Spleen (tissue), 13 donors: ENCODE measurements at places on chromosomes 7 and 10. TPM values are rescaled to one million over a fixed set of nuclear protein-coding genes. Genes with fewer than 3 reads are reported as not detected.

GRCh38 chr7:74499835-74500388, 46.2 kb downstream of the GTF2IRD1 start:
- no peaks in the 10 kb centered on the region for H3K36me3 ChIP-seq
- DNase-seq: no peak
- no peak overlapping the region for H3K27ac ChIP-seq
- no peaks in the 10 kb centered on the region for H3K4me1 ChIP-seq
- H3K4me3 ChIP-seq: no peak overlapping the region

DNA sequence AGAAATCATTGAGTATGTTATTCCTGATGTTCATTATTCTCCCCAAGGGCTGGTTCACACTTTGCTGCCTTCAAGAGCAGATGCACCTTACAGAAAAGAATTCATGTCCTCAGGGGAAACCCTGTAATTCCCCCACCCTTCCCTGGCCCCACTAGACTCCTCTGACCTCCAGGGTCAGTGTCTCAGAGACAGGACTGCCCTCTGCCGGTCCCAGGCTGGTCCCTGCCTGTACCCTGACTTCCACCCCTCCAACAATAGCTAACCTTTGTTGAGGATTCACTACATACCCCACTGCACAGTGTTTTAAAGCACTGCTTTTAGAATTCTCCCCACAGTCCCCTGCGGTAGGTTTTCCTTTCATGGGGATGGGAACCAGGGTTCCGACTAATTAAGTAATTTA, 4.4 kb upstream of the SEPHS1 start:
- H3K27me3 ChIP-seq: peaks cover 26% of the 10 kb centered on the region
- H3K4me1 ChIP-seq: peaks cover 28% of the 10 kb centered on the region
- no peak overlapping the region for H3K4me3 ChIP-seq
- no peak overlapping the region for H3K27ac ChIP-seq
- no peak for DNase-seq

GRCh38 chr7:112202816-112203215, 3.4 kb downstream of the DOCK4 start:
- peaks cover 43% of the 10 kb centered on the region for H3K4me1 ChIP-seq
- H3K4me3 ChIP-seq: no peak overlapping the region
- no peaks in the 10 kb centered on the region for H3K36me3 ChIP-seq
- H3K27me3 ChIP-seq: peaks cover 43% of the 10 kb centered on the region
- no peak overlapping the region for H3K27ac ChIP-seq
- no peak for DNase-seq

The CSGALNACT2 gene
- total RNA-seq: 77.1 TPM

The STK31 gene
- total RNA-seq: 0.85 TPM

DNA sequence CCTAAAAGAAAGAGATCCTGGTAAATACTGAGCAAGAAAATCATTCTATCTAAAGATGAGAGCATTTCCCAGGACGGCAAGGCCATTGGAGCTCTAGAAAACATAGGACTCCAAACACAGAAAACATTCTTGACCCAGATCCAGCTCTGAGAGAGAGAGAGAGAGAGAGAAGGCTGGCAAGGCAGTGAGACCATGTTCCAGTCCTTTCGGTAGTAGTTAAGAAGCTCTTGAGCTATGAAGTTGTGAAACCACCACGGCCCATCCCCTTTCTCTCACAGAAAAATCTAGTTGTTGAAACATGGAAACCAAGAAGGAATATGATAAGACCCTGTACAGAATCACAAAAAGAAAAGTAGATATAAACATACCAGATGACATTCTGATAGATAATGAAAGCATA, 212.4 kb upstream of the NPSR1 start:
- no peak for DNase-seq
- H3K4me3 ChIP-seq: no peak overlapping the region
- H3K36me3 ChIP-seq: no peaks in the 10 kb centered on the region
- H3K27ac ChIP-seq: no peak overlapping the region
- no peaks in the 10 kb centered on the region for H3K27me3 ChIP-seq

DNA sequence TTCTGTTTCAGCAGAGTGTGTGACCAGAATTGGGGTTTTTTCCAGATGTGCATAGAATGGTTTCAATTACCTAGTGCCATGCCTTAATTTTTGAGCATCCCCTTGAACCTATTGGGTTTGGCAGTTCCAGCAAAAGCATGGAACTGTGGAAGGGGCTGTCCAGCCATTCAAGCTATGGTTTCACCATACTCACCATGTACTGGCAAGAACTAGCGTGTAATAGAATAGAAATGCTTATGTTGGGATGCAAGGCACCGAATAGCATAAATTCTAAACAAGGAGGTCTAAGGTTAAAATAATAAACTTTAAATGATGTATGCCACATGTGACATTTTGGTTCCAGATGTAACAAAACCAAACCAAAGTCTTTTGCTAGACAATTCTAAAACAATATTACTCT, 91.4 kb downstream of the MTERF1 start:
- H3K27me3 ChIP-seq: no peaks in the 10 kb centered on the region
- no peak for DNase-seq
- no peaks in the 10 kb centered on the region for H3K4me1 ChIP-seq
- H3K4me3 ChIP-seq: no peak overlapping the region
- no peak overlapping the region for H3K27ac ChIP-seq

DNA sequence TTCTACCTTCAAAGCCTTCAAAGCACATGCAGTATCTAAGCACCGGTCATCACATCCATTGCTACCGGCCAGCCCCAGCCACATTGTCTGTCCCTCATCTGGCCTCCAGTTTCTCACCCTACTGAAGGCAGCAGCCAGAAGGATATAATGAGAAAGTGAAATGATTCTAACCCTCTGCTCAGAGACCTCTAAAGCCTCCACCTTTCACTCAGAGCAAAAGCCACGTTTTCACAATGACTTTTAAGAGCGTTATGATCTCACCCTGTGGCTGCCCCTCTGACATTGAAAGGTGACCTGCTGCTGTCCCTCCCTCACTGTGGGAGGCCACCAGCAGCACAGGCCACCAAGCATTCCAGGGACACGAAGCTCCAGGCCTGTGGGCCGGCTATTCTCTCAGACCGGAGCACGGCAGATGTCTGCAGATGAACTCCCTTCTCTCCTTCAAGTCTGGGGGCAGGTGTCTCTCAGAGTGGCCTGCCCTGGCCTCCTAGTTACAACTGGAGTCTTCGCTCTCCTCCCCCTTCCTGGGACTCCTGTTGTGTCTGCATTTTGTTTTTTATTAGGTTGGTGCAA, 94.9 kb upstream of the EEPD1 start:
- DNase-seq: no peak
- H3K27me3 ChIP-seq: no peaks in the 10 kb centered on the region
- H3K36me3 ChIP-seq: no peaks in the 10 kb centered on the region
- no peaks in the 10 kb centered on the region for H3K4me1 ChIP-seq

DNA sequence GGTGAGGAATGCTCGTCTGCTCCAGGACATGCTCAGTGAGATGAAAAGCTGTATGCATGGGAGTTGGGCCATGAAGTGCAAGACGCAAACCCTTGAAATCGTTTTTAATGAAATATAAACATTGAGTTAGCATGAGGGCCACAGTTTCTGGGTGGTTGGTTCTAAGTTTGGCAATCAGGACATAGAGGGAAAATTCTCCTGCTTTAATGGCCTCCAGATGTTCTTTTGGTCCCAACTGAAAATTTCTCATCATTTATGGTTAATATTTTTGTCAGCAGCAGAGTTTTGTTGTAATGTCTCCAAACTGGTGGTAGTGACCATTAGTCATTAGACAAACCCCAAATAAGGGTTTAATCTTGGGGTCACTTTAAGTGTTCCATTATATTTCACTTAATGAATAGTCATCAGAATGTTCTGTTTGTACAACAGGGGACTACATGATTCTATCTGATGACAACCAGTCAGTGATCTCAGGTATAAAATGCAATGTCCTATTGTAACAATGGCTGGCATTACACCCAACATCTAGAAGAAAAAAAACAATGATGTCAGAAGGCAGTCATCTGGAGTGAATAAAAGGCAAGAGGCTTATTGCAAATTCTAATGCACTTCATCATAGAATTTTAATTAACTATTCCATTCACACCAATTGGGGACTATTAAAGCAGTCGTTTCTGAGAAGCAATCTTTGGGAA, 197.4 kb downstream of the JCAD start:
- H3K27ac ChIP-seq: no peak overlapping the region
- no peaks in the 10 kb centered on the region for H3K4me1 ChIP-seq
- H3K27me3 ChIP-seq: no peaks in the 10 kb centered on the region
- no peaks in the 10 kb centered on the region for H3K36me3 ChIP-seq
- no peak overlapping the region for H3K4me3 ChIP-seq

GRCh38 chr7:134599371-134599770, 47.3 kb upstream of the BPGM start:
- H3K4me1 ChIP-seq: peaks cover 23% of the 10 kb centered on the region
- H3K27ac ChIP-seq: no peak overlapping the region

The ZNF488 gene
- not detected for total RNA-seq

GRCh38 chr7:36526863-36527548, 137.3 kb downstream of the ANLN start:
- no peaks in the 10 kb centered on the region for H3K27me3 ChIP-seq
- H3K36me3 ChIP-seq: no peaks in the 10 kb centered on the region
- DNase-seq: no peak
- no peaks in the 10 kb centered on the region for H3K4me1 ChIP-seq
- no peak overlapping the region for H3K27ac ChIP-seq

The GPR26 gene
- not detected for total RNA-seq

The UNCX gene
- not detected for total RNA-seq
